ENCODE measurements at places on chromosomes 3 and 15.

GRCh38 chr3:171956705-171957104 is 82.7 kb upstream of the FNDC3B start:
- no peak for DNase-seq

- no peak for DNase-seq
Observed at GRCh38 chr15:71611553-71612396, 198.6 kb upstream of the NR2E3 start.

DNA sequence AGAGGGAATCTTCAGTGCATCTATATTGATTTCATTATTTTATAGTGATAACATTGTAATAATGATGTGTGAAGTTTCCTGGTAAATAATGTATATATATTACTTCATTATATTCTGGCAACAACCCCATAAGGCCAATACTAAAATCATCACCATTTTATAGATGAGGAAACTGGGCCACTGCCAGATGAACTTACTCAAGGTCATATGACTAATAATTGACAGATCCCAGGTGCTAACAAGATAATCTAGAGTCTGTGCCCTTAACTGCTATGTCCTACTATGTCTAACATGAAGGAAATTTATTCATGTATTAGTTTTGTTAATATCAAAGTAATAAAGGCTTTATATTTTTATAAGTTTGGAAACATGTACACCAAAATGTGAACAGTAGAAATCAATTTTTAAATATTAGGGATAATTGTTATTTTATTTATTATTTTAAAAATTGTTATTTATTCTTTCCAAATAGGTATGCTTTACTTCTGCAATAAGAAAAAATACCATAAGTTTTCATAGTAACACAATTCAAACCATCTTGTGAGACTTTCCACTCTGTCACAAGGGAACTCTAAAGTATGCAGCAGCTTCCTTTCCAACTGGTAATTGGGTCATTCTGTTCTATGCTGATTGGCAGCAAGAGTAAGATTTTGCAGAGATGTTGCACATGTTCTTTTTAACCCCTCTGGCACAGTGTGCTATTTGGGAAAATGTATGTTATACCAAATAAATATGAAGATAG is 90.8 kb upstream of the CMC1 start:
- no peak for DNase-seq

DNA sequence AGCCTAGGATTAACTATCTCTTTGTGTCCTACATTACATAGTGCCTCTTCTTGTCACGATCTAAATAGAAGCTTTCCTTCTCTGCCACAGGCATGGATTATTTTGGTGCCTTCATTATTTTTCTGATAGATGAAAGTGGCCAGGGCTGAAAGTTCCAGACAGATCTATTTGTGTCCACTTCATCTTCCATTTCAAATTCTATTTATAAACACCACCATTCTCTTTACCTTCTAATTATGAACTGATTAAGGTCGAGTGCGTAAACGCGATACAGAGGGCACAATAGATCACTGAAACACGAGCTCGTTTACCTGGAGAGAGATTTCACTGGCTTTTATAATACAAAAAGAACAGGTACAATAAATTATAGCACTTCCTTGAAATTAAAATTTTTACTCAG is 105.0 kb downstream of the EDEM1 start:
- no peak for DNase-seq

- no peak for DNase-seq
Observed at GRCh38 chr3:24145481-24145880, 200.4 kb downstream of the NR1D2 start.

Data from cortex of kidney (tissue), 1 donor.